ENCODE measurements at places on chromosomes 5 and 9.
A peak's percentile ranks its signal among the peaks of the same experiment; 100 is the strongest.

GRCh38 chr5:135678640-135679268, 100.0 kb upstream of the CXCL14 start:
- DNase-seq = no peak

DNA sequence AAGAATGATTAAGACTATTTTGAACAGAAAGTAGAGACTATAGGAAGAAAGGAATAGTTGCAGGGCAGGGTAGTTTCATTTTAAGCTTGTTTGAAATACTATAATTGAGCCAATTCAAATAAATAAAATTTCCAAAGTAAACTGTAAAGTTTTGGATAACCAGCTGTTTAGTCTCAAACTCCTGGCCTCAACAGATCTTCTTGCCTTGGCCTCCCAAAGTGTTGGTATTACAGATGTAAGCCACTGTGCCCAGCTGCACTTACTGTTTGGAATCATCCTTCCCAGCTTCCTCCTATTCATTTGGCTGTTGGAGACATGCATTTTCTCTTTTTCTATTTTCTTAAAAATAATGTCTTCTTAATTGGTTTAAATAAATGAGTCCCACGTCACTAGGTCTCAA, 231.0 kb downstream of the NNT start:
- no peak for DNase-seq

GRCh38 chr5:35656721-35657120, 39.1 kb downstream of the SPEF2 start:
- no peak for DNase-seq

DNA sequence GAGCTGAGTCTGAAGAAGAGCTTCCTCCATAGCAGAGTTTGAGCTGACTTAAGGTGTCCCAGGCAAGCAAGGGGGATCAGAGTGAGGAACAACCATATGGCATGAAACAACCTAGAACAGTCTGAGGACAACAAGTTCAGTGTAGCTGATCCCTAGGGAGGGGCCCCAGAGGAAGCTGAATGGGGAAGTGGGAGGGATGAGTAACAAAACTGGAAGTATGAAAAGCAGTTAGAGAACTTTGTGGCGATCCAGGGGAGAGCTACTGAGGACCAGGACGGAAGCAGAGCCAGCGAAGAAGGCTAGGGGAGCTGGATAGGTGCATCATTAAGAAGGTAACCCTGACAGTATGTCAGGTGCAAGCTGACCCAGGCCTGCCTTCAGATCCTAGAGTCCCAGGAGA, 580.8 kb downstream of the BNC2 start:
- DNase-seq = no peak

DNA sequence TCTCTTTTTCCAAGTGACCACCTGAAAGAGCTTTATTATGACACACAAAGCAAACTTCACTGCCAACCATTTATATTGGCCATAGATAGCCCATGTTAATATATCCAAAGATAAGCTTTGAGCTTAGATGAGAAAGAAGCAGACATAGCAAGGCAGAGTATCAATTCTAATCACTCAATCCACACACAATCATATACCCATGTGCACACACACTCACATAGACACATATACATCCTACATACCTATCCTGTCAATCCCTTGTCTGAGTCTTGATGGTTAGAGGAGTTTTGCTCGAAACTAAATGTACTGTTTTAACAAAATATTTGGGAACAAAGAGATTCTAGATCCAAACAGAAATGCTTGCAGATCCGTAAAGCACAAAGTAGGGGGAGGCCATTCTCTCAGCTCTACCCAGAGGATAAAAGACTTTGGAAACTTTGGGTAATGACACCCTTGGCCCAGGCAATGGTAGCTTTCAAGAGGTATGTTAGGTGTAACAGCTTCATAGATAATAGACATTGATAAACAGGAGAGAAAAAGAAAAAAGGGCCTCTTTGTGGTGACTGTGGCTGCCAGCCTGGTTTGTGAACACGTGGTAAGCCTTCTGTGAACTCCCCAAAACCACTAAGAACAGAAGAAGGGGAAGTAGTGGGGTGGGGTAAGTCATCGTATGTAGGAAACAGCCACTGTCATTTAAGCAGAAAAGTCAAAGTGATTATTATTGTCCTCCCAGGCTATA, 121.6 kb downstream of the TLR4 start:
- DNase-seq = peak; percentile 28

DNA sequence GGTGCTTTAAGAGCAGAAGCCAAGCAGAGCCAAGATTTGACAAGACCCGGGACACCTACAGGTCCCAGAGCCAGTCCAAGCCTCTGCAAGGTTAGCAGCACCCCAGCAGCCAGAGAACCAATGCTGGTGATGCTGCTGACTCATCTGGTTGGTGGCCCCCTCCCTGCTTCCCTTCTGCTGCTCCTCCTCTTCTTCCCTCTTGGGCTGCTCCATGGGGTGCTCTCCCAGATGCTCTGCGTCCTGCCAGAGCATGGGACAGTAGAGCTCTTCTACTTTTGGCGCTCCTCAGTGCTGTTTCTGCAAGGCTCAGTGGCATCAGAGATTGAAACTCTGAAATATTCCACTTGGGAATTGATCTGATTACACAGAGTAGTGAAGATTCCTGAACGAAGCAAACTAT, 76.1 kb upstream of the SAP30L start:
- DNase-seq = no peak

- DNase-seq = no peak
Measured at GRCh38 chr5:997001-997474, 11.6 kb upstream of the NKD2 start.

DNA sequence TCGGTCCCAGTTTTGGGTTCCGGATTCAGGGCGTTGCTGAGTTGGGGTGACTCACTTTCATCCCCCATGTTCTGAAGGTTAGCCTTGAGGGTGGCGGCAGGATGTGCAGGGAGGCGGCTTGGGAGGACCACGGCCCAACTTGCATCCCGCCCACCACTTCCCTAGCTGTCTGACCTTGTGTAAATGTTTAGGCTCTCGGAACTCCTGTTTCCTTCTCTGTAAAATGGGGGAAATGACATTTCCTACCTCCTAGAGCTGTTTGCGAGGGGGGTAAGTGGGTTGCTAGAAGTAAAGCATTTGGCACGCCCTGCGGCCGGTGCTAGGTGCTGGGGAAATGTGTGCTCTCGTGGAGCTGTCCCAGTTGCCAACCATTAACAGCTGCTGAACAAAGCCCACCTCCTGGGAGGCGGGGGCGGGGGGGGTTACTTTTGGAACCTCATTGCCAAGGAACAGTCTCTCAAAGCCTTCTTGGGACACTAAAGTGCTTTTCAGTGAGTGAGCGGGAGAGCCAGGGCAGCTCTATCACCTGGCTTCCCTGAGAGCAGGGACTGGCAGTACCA, 27.5 kb downstream of the PTGES2 start:
- no peak for DNase-seq
